Left ventricle myocardium inferior (tissue), 1 donor: ENCODE measurements at places on chromosomes 16 and 17.

DNA sequence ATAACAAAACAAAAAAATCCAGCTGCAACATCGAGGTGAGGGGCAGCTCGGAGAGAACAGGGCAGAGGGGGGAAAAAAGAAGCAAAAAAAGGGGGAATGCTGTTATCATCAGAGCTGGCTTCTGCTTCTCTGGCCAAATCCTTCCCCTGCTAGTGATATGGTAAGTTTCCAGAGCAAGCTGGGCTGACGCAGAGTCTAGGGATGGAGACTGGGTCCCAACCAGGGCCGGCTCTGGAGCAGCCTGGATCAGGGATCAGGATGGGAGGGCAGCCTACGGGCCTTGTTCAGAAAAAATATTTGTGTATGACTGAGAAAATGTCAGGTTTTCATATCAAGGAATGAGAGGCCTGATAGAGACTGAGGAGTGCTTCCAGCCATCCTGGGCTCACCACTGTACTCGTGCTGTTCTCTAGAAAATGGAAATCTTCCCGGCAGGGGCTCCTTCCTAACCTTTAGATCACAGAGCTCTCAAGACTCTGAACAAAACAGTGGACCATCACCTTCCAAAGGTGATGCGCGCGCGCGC, 726 bp upstream of the C1QTNF1 start:
- DNase-seq = no peak

GRCh38 chr16:48102083-48103008, 53.4 kb downstream of the ABCC12 start:
- no peak for DNase-seq

GRCh38 chr17:47192554-47192953, 3.5 kb upstream of the CDC27 start:
- no peak for DNase-seq

DNA sequence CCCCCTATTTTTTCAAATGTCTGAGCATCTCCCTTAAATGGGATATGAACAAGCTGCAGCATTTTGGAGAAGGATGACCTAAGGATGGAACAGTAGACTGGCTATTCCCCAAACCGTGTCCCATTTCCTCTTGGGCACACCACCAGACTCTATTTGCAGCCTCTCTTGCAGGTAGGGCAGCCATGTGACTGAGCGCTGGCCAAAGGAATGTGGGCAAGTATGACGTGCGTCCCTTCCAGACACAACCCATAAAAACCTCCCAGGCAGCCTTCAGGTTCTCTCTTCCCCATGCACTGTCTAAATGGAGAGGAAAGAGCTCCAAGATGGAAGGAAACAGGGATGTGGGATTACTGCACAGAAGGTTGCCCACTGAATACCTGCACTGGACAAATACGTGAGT, 149.7 kb downstream of the CCT6B start:
- no peak for DNase-seq
